Esophagus muscularis mucosa (tissue), 4 donors: ENCODE measurements at places on chromosomes 12 and 14. TPM values are rescaled to one million over a fixed set of nuclear protein-coding genes. Genes with fewer than 3 reads are reported as not detected.

- no peak for DNase-seq
Observed at GRCh38 chr12:47741340-47741703, 16.0 kb upstream of the ENDOU start.

- no peak for DNase-seq
Observed at GRCh38 chr14:69468949-69469348, 15.6 kb upstream of the PLEKHD1 start.

DNA sequence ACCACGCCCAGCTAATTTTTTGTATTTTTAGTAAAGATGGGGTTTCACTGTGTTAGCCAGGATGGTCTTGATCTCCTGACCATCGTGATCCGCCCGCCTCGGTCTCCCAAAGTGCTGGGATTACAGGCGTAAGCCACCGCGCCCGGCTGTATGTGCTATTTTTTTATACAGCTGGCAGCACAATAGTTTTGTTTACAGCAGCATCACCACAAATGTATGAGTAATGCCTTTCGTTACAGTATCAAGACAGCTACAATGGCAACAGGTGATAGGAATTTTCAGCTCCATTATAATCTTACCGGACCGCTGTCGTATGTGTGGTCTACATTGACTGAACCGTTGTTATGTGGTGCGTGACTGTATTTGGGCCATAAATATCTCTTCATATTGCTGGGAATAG is 11.6 kb upstream of the MDM2 start:
- DNase-seq: no peak

The C12orf42 gene
- not detected for total RNA-seq

GRCh38 chr12:118126119-118126757 is 9.7 kb upstream of the PEBP1 start:
- no peak for DNase-seq

DNA sequence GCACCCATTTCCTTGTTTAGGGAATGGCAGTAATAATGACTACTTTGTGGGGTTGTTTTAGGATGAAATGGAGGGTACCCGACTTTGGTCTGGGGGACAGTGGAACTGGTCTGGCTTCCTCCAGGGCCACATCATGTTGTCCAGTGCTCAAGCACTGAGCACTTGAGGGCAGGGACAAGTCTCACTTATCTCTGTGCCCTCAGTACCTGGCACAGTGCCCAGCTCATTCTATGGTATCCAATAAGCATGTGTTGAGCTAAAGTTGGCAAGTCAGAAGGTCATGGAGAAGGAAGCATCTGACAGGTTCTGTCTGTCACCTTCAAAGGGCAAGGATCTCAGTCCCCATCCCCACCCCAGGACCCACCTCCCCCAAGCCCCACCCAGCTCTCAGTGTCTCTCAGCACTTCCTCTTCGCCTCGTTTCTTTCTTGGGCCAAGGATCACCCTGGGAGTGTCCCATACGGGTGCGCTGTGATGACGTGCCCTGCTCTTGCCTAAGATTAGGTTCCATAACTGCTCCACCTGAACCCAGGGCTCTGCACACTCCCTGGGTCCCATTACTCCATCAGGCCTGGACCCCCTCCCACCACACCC is 24.3 kb upstream of the TMEM106C start:
- no peak for DNase-seq

DNA sequence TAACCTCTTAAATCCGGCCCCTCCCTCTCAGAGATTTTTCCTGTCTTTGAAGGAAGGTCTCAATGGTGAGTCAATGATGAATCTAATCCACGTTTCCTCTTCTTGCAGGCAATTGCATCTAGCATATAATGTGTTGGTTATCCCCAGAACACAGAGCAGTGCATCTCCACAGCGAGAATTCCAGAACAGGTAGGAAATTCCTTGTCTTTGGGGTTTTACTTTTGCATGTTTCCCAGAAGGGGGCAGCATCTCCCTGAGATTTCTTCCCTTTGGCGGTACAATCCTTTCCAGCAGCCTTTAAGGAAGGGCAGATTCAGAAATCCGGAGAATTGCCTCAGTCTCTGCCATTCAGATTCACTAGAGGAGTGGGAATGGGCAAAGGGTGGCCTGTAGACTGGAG is 128.0 kb downstream of the KCNA5 start:
- no peak for DNase-seq

The CIDEB gene
- total RNA-seq: 9.5 TPM

GRCh38 chr14:32197919-32198318 is 3.9 kb upstream of the RNU6-7 start:
- DNase-seq: no peak
